ENCODE measurements at places on chromosomes 2 and 18.

DNA sequence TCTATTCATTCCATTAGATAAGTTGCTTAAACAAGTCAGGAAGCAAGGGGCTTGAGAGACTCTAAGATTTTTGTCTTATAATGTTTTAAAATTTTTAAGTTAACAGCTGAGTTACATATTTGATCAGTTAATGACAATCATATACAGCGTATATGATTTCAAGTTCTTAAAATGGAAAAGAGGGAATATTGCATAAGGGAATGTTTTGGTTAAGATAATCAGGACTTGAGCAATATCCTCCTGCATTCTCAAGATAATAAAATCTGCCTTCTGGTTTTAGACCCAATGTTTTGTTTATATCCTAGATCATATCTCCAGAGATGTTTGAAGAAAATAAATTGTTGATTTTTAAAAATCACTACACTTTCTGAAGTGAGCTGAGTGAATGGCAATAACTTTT is 13.4 kb upstream of the DYNC1I2 start:
- DNase-seq, result no peak

DNA sequence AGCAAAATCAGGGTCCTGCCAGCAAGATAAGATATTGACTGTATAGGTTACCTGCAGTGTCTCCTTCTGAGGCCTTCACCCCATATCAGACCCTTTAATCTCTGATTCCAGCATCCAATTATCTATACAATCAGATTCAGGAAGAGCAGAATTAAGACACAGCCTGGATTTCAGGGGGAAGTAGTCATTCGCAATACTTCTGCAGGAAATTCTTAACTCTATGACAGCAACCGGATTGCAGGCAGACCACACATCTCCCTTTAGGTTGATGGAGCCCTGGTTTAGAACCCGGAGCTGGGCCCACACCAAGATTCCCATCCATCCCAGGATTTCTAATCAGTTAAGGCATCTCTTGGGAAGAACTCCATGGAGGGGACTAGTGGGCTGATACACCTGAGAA is 9.5 kb downstream of the ARL4C start:
- no peak for DNase-seq

DNA sequence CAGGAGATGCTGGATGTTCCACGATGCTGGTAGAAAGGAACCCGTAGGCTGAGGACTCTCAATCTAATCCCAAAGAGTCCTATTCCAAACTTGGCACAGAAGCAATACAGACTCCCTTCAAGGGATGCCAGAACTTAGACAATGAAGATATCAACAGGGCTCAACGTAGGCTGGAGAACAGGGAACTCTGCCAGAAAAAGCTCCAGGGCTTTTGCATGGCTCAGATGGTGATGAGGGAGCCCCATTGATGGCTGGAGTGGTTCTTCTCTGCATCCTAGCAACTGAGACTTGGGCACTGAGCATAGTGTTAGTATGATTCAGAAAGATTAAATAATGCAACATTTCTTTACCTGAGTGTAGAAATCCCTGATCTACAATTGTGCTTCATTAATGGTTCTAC is 117.2 kb upstream of the NCK2 start:
- no peak for DNase-seq

GRCh38 chr2:157442636-157443035 is 1.3 kb downstream of the CYTIP start:
- DNase-seq, result no peak

DNA sequence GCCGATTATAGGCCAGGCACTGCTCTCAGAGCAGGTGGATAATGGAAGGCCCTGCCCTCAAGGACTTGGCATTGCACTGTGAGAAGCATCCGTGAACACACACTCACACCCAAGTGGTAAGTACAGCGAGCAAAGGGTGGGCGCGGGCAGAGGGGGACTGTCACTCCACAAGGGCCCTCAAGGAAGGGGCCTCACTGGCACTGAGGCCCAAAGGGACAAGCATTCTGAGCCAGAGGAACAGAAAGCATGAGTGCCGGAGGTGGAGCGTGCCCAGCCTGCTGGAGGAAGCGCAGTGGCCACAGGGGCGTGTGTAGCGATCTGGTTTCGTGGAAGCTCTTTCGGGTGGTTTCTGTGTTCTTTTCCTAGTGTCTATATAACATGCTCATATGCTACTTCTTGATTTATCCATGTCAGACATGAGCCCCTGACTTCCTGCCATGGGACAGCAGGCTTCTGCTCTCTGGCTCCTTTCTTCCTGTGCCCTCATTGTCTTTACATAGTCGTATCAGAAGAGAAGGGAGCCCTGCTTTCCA is 132.7 kb upstream of the ASB18 start:
- no peak for DNase-seq

DNA sequence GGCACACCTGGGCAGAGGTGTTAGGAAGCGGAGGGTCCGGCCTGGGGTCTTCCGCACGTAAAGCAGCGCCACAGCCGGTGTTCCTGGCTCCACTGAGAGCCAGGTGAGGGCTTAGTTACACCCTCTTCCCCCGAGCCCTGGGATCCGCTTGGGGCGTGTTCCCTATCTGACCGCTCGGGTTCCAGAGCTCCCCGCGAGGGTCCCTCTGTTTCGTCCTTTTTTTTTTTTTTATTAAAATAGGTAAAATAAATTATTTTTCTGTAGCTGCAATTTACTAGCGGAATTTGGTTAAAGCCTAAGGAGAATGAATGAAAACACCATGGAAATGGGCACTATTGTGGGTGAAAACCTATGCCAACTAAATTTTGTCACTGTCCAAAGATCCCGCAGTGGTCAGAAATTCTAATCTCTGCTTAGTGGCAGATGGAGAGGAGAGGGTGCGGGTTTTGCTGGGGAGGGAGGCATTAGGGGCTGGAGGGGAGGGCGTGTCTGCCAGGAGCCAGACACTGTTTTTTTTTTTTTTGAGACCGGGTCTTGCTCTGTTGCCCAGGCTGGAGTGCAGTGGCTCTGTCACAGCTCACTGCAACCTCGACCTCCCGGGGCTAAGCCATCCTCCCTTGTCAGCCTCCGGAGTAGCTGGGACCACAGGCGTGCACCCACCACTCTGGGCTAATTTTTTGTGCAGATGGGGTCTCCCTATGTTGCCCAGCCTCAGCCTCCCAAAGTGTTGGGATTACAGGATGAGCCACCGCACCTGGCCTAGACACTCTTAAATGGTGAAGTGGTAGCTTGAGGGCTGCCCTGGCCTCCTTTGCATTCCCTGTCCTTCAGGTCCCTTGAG is 834 bp downstream of the PDCL3 start:
- no peak for DNase-seq

DNA sequence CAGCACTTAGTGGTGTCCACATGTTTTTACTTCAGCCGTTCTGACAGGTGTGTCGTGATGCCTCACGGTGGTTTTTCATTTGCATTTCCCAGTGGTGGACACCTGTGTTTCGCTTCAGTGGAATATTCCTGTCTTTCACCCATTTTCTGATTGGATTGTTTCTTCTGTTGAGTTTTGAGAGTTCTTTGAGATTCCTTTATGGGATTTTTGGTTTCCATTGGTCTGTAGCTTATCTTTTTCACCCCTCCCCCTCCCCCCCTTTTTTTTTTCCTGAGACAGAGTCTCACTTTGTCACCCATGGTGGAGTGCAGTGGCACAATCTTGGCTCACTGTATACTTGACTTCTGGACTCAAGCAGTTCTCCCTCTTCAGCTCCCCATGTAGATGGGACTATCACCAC is 8.0 kb downstream of the ANKRD23 start:
- DNase-seq, result no peak

GRCh38 chr2:180516232-180516631 is 464.2 kb upstream of the UBE2E3 start:
- DNase-seq, result no peak

- DNase-seq, result no peak
Measured at GRCh38 chr18:5966514-5966913, 71.2 kb upstream of the TMEM200C start.

DNA sequence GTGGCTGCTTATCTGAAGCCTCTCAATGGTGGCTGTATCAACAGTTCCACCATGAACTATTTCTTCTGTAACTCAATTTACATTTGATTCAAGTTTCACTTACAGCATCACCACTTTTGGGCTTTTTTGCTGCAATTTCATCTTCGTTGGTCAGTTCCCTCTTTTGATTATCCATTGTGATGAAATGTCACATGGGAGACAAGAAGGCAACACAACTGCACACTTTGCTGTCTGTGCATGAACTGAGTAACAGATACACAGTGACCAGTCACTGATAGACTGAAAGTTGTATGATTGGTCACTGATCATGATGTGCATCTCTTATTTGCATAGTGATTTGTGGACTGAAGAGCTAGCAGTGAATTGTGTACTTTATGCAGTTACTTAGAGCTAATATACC is 130.7 kb upstream of the RNF152 start:
- DNase-seq, result no peak

DNA sequence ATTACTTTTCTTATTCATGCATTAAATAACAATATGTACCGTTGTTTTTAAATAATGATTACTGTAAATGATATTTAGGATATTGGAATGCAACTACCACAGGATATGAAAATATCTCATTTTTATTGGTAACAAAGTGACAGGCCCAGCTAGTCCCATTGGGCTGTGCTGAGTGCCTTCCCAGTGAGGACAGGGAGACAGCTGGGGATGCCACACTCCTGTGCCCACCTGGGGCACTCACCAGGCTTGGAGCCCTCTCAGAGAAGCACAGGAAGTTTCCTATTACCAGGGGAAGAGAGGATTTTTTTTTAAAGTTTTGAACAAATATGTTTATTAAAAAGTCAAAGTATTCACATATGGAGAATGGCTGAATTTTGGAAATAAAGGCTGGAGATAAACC is 48.9 kb downstream of the PARD6G start:
- no peak for DNase-seq

- no peak for DNase-seq
Measured at GRCh38 chr2:135124924-135125886, 73.1 kb downstream of the RAB3GAP1 start.

- DNase-seq, result no peak
Measured at GRCh38 chr2:7020939-7021470, 103.8 kb downstream of the RNF144A start.

- no peak for DNase-seq
Measured at GRCh38 chr2:43097644-43098408, 128.6 kb downstream of the ZFP36L2 start.

GRCh38 chr2:126858991-126859390 is 39.7 kb upstream of the TEX51 start:
- DNase-seq, result no peak

DNA sequence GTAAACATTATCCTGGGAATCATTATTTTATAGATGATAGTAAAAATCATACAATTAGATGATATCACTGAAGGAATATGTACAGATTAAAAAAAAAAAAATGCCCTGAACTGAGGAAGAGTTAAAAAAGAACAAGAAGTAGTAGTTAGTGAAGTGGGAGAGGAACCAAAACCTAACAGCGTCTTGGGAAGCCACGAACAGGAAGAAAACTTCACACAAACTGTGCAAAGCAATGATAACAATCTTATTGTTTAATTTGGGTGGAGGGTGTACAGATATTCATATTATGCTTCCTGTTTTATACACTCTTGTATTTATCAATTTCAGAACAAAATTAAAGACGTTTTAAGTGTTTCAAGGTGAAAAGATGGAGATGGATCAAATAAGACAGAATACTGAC is 3.5 kb downstream of the HEATR5B start:
- no peak for DNase-seq

GRCh38 chr2:157394928-157395327 is 49.0 kb downstream of the CYTIP start:
- DNase-seq, result no peak

DNA sequence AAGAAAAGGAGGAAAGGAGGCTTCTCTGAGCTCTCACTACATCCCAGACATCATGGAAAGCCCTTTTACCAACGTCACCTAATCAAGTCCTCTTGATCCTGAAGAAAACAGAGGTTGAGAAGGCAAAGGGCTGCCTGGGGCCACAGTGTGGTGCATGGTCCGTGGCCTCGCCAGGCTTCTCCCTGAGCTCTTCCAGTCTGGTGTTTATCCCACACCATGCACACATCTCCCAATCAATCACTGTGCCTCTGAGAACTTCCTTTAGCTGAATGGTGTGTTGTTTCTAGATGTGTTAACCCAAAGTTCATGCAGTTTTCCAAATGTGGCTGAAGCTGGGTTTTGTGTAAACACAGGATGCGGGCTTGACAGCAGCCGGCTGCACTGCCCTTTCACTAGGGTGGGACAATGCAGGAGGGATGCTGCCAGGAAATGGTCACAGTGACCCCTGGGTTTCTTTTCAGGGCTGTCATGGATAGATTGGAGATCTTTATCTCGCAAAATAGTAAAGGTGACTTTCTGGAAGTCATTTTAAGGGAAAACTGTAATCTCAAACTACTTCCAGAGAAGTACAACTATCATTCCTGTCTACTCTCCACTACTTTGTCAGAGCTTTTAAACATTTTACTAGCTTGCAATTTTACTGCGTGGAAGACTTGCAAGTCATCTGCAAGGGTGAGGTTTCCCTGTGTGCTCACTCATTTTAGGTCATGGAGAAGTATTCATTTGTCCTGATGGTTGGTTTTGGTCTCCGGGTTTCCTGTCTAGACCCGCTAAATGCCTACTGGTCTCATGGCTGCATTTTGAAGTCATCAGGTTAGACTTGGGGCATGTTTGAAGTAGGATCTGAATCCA is 54.6 kb downstream of the IL1R2 start:
- no peak for DNase-seq

DNA sequence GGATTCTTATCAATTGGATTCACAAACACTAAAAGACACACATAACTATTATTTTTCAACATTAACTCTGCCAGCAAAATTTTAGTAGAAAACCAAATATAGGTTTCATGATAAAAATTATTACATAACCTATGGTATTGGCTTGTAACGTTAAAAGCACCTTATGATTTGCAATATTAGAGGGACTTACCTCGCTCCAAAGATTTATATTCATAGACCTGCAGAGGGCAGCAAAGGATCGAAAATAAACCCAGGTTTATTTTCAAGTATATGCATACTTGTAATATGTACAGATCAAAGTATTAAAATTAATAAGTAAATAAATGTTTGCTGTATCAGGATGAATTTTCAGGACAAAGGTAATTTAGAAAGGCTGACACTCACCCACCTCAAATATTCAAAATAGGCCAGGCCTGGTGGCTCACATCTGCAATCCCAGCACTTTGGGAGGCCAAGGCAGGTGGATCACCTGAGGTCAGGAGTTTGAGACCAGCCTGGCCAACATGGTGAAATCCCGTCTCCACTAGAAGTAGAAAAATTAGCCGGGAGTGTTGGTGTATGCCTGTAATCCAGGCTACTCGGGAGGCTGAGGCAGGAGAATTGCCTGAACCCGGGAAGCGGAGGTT is 45.3 kb downstream of the LRPPRC start:
- DNase-seq, result no peak

DNA sequence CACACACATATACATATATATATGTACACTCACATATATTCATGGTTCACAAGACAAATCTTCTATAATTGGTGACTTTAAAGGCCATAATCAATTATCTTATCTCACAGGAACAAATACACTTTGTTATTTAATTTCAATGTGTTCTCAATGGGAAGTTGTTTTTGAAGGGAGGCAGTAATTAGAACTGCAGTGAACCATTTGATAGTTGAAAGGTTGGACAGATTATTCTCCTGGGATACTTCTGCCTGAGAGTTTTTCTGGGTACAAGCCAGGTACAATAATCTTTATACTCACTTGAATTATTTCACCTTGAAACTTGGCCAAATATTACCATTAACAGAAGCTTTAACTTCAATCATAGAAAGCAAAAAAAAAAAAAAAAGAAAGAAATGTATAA is 546.6 kb upstream of the LRRTM4 start:
- DNase-seq, result no peak
